Panc1 (cell line): ENCODE measurements at places on chromosomes 5 and 9. TPM values are rescaled to one million over a fixed set of nuclear protein-coding genes. Genes with fewer than 3 reads are reported as not detected.

DNA sequence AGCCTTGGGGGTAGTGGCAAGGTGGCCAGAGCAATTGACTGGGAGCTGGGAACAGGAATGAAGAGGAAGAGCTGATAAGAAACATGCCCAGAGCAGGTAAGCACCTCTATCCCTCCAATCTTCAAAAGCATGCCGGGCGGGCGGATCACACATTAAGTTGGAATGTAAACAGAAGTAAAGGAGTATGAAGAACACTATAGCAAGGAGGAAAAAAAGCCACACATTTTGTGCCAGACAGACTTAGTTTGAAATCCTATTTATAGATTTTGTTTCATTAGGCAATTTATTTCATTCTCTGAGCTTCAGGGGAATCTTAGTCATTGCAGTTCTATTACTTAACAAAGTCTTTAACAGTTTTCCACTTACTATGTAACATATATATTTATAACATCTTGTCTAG, 173.9 kb upstream of the TNC start:
- no peak overlapping the region for H3K27ac ChIP-seq
- DNase-seq, result no peak
- no peaks in the 10 kb centered on the region for H3K4me1 ChIP-seq

GRCh38 chr5:125433457-125433856, 687.0 kb upstream of the ZNF608 start:
- H3K27ac ChIP-seq, result no peak overlapping the region
- no peak for DNase-seq
- no peak overlapping the region for H3K4me3 ChIP-seq
- H3K36me3 ChIP-seq, result no peaks in the 10 kb centered on the region
- H3K27me3 ChIP-seq, result no peaks in the 10 kb centered on the region

- no peaks in the 10 kb centered on the region for H3K36me3 ChIP-seq
- H3K4me1 ChIP-seq, result no peaks in the 10 kb centered on the region
- H3K27ac ChIP-seq, result no peak overlapping the region
- no peaks in the 10 kb centered on the region for H3K27me3 ChIP-seq
- no peak overlapping the region for H3K4me3 ChIP-seq
Measured at GRCh38 chr9:112764344-112764743, 13.8 kb downstream of the SNX30 start.

DNA sequence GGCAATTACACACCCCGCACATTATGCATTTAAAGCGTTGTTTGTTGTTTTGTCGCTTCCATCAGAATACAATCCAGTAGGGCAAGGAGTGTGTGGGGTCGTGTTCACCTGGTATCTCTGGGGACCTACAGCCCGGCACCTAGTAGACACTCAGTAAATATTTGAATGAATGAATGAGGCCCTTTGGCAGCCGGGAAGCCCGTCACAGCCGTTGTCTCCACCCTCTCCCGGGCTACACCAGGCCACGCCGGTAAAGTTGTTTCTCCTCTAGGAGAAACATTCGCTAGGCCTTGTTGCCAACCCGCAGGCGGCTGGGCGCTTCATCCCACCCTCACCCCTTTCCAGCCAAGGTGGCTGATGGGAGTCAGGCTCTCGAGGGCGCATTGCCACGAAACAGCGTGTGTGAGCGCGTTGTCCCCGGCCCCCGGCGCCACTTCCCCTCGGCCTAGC, 876 bp upstream of the JAK2 start:
- H3K27me3 ChIP-seq, result no peaks in the 10 kb centered on the region
- no peaks in the 10 kb centered on the region; the same call in 1 of the 2 replicates for H3K36me3 ChIP-seq
- DNase-seq, result no peak
- peak overlapping the region; percentile 57 for H3K4me3 ChIP-seq
- H3K27ac ChIP-seq, result peak overlapping the region; percentile 61; the same call in 1 of the 2 replicates
- H3K4me1 ChIP-seq, result peaks cover 3% of the 10 kb centered on the region; the same call in 1 of the 2 replicates

GRCh38 chr5:174903172-174903732, 178.9 kb downstream of the MSX2 start:
- no peak overlapping the region for H3K4me3 ChIP-seq
- DNase-seq, result no peak
- no peaks in the 10 kb centered on the region for H3K27me3 ChIP-seq
- no peaks in the 10 kb centered on the region for H3K36me3 ChIP-seq

DNA sequence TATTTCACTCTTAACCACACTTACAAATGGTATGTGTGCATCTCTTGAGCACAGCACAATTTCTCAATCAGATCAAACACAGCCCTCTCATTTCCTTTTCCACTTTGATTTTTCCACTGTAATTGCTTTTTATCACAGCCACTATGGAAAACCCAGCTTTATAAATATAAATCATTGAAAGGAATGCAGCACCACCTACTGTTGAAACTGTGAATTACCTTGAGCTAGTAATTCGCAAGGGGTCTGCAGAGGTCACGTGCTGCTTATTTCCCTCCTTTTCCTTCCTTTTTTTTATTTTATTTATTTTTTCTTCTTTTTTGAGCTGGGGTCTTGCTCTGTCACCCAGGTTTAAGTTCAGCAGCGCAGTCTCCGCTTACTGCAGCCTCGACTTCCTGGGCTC, 76.9 kb downstream of the CDH6 start:
- no peaks in the 10 kb centered on the region for H3K36me3 ChIP-seq
- H3K4me3 ChIP-seq, result no peak overlapping the region
- H3K27me3 ChIP-seq, result no peaks in the 10 kb centered on the region; the same call in 1 of the 2 replicates

GPR151 gene
- total RNA-seq, result not detected

DNA sequence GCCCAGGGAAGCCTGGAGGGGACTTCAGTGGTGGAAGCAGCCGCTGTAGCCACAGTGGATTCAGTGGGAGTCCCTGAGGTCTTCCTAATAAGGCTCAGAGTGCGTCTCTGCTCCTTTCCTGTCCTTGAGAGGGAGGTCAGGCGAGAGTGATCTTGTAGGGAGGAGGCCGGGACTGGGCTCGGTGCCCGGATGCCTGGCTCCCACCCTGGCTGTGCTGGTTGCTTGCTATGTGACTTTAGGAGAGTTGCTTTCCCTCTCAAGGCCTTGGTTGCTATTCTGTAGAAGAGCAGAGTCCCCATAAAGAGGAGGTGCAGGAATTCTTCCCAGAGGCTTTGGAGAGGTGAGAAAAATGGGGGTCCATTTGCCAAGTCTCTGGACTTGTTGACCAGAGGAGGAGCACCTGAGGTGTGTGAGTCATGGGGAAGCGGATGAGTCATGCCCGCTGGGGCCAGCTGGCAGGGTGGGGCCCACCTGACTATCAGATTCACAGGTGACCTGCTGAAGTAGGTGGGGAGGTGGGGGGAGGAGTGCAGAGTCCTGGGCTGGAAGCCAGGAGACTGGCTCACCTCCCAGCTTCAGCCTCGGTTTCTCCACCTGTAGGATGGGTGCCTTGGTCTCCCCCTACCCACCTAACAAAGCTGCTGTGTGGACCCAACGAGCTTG, 13.8 kb downstream of the GSN start:
- peak overlapping the region; percentile 99 for H3K27ac ChIP-seq
- no peak overlapping the region for H3K4me3 ChIP-seq
- no peaks in the 10 kb centered on the region for H3K36me3 ChIP-seq
- no peaks in the 10 kb centered on the region for H3K27me3 ChIP-seq

DNA sequence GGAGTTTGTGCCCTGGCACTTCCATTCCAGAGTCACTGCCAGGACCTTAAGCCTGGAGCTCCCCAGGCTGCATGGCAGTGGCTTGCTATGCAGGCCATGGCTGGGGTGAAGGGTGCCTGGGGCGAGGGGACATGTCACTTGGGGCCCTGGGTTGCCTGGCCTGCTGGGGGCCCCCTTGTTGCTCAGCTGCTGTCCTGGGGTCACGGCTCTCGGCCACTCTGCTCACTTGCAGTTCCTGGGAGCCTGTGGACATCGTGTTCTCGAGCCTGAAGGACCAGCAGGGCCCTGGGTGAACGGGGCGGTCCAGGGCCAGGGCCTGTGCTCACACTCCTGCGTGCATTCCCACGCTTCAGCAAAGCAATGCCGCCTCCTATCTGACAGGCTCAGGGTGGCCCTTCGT, 14.5 kb upstream of the SLC2A6 start:
- DNase-seq, result no peak
- no peak overlapping the region for H3K4me3 ChIP-seq
- H3K27me3 ChIP-seq, result no peaks in the 10 kb centered on the region

GRCh38 chr5:68725905-68726683, 367.7 kb upstream of the SLC30A5 start:
- no peak for DNase-seq
- H3K27ac ChIP-seq, result no peak overlapping the region
- H3K27me3 ChIP-seq, result no peaks in the 10 kb centered on the region
- H3K4me1 ChIP-seq, result no peaks in the 10 kb centered on the region
- H3K4me3 ChIP-seq, result no peak overlapping the region

DNA sequence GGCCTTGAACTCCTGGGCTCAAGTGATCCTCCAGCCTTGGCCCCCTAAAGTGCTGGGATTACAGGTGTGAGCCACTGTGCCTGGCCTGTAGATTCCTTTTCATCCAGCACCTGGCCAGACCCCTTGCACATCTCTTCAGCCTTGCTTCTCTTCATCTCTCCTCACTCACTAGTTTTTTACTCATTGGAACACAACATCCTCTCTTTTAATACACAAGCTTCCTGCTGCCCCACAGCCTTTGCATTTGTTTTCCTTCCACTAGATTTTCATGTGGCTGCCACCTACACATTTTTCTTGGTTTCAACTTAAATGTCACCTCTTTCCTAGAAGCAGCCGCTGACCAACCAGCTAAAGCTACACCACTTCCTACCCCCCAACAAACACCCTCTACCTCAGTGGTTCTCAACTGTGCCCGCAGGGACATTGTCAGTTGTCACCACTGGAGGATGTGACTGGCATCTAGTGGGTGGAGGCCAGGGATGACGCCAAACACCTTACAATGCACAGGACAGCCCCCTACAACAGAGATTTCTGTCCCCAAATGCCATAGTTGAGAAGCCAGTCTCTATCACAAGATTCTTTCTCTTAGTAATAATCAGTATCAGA, 33.7 kb downstream of the HAVCR1 start:
- H3K4me1 ChIP-seq, result no peaks in the 10 kb centered on the region
- H3K36me3 ChIP-seq, result no peaks in the 10 kb centered on the region

DNA sequence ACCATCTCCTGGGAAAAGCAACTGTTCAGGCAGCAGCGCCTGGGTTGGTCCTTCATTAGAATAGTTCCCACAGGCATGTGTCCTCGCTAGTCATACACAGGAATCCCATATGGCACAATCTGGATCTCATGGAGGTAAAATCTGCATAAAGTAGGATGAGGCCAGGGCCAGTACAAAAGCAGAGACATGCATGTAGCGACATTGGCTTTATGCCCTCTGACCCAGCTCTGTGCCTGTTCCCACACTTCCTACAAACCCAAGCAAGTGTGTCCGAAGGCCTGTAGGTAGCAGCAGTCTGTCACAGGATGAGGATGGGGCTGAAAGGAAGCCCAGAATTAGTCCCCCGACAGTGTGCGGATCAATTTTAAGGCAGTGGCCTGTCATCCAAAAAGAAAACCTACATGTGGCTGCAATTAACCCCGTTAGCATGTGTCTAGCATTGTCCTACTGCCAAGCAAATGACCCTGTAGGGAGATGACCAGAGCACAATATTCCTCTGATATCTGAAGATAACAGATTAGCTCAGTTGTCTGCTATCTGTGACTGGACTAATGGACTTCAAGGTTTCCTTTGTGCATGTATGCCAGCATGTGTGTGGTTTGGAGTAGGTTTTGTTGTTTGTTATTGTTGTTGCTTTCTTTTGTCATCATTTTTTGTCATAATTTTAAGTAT, 178.8 kb downstream of the TMEM161B start:
- H3K27me3 ChIP-seq, result no peaks in the 10 kb centered on the region
- no peaks in the 10 kb centered on the region for H3K36me3 ChIP-seq
- no peak for DNase-seq
- no peak overlapping the region for H3K27ac ChIP-seq
- H3K4me1 ChIP-seq, result no peaks in the 10 kb centered on the region

- no peak overlapping the region for H3K4me3 ChIP-seq
- no peaks in the 10 kb centered on the region for H3K27me3 ChIP-seq
- no peaks in the 10 kb centered on the region for H3K4me1 ChIP-seq
- no peaks in the 10 kb centered on the region for H3K36me3 ChIP-seq
Measured at GRCh38 chr9:97480174-97480573, 21.3 kb upstream of the TMOD1 start.

SLF1 gene
- total RNA-seq, result 9.7 TPM

DNA sequence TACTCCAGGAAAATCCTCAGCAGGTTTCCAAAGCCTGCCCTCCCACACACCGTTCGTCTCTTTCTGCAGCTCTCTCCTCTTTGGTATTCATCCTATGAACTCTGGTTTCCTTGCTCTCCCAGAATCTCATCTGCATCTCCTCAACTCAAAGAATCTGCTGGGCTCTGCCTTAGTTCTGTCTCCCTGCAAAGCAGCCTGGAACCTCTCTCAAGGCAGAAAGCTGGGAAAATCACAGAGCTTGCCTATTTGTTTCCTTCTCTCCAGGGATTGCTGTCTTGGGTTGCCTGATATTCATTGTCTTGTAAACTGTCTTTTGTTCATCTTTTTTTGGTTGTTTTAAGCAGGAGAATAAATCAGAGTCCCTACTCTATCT, 5.3 kb upstream of the ERAP2 start:
- peaks cover 6% of the 10 kb centered on the region; the same call in 1 of the 2 replicates for H3K4me1 ChIP-seq
- H3K4me3 ChIP-seq, result no peak overlapping the region
- no peaks in the 10 kb centered on the region; the same call in 1 of the 2 replicates for H3K27me3 ChIP-seq
- no peak overlapping the region for H3K27ac ChIP-seq

DNA sequence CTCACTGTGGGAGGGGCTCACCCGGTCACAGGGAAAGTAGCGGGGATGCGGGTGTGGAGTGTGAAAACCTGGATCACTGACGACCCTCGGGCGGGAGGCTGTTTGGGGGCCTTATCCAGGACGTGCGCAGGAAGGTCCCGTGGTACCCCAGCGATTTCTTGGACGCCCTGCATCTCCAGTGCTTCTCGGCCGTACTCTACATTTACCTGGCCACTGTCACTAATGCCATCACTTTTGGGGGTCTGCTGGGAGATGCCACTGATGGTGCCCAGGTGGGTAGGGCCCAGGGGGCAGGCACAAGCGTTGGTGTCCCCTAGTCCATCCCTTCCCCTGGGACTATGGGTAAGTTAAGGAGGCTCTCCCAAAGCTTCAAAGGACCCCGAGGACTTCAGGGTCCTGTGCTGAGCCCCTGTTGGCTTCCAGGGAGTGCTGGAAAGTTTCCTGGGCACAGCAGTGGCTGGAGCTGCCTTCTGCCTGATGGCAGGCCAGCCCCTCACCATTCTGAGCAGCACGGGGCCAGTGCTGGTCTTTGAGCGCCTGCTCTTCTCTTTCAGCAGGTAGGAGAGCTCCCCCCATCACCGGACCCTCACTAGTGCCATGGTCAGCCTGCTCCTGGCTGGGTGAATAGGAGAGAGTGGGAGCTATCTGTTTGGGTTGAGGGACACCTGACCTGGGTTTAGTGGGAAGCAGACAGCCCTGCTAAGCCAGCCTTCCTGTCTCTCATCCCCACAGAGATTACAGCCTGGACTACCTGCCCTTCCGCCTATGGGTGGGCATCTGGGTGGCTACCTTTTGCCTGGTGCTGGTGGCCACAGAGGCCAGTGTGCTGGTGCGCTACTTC, 3.9 kb downstream of the SLC4A9 start:
- peak overlapping the region; percentile 41 for H3K4me3 ChIP-seq
- H3K36me3 ChIP-seq, result no peaks in the 10 kb centered on the region
- H3K4me1 ChIP-seq, result no peaks in the 10 kb centered on the region
- H3K27me3 ChIP-seq, result no peaks in the 10 kb centered on the region
- DNase-seq, result no peak

RPP25L gene
- total RNA-seq, result 30.4 TPM
